Inflammatory macrophage (primary cell): ENCODE measurements at places on chromosomes 4 and X.

DNA sequence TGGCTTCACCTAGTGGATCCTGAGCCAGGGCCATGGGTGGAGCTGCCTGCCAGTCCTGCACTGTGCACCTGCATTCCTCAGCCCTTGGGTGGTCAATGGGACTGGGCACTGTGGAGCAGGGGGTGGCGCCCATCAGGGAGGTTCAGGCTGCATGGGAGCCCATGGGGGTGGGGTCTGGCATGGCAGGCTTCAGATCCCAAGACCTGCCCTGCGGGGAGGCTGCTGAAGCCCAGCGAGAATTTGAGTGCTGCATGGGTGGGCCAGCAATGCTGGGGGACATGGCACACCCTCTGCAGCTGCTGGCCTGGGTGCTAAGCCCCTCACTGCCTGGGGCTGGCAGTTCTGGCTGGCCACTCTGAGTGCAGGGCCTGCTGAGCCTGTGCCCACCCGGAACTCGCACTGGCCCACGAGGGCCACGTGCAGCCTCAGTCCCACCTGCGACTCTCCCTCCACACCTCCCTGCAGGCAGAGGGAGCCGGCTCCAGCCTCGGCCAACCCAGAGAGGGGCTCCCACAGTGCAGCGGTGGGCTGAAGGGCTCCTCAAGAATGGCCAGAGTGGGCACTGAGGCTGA, 270.0 kb downstream of the CENPC start:
- no peak for DNase-seq

DNA sequence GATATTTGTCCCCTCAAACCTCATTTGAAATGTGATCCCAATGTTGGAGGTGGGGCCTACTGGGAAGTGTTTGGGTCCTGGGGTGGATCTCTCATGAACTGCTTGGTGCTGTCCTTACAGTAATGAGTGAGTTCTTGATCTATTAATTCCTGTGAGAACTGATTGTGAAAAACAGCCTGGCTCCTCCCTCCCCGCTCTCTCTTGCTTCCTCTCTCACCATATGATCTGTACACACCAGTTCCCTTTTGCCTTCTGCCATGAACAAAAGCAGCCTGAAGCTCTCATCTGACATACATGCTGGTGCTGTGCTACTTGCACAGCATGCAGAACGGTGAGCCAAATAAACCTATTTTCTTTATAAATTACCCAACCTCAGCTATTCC, 11.2 kb upstream of the YIPF7 start:
- peak; percentile 52 for DNase-seq

GRCh38 chrX:79080141-79080540, 64.3 kb upstream of the GPR174 start:
- no peak for DNase-seq

DNA sequence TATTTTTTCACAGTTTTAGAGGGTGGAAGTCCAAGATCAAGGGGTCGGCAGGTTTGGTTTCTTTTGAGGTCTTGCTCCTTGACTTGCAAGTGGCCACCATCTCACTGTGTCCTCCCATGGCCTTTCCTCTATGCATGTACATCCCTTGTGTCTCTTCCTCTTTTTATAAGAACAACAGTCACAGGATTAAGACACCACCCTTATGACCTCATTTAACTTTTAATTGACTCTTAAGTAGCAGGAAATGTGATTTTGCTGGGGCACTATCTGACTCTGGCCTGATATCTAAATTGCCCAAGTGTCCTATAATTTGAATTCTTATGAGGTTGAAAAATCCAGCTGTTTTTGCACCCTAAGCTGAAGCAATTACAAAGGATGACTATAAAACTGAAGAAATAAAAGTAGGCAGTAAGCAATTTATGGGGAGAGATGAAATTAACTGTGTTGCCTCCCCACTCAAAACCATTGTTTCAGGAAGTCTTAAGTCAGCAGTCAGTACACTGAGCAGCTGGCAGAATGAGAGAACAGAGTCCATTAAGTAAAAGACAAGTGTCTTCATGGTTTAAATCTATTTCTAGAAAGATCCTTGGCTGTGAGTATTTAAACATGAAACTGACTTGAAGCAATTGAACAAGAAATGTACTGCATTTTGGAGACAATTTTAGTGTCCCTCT, 601.3 kb downstream of the SPRY1 start:
- DNase-seq: peak; percentile 76

GRCh38 chr4:184913356-184914143, 87.8 kb upstream of the ACSL1 start:
- no peak for DNase-seq

GRCh38 chr4:99847362-99847976, 30.8 kb downstream of the DAPP1 start:
- DNase-seq: peak; percentile 32

GRCh38 chr4:100367451-100367850, 150.4 kb downstream of the EMCN start:
- DNase-seq: no peak
